Activated CD4-positive, CD25-positive, alpha-beta regulatory T cell (primary cell): ENCODE measurements at places on chromosomes 2 and 18.

GRCh38 chr18:22005191-22005841, 164.1 kb upstream of the GATA6 start:
- no peak for DNase-seq

DNA sequence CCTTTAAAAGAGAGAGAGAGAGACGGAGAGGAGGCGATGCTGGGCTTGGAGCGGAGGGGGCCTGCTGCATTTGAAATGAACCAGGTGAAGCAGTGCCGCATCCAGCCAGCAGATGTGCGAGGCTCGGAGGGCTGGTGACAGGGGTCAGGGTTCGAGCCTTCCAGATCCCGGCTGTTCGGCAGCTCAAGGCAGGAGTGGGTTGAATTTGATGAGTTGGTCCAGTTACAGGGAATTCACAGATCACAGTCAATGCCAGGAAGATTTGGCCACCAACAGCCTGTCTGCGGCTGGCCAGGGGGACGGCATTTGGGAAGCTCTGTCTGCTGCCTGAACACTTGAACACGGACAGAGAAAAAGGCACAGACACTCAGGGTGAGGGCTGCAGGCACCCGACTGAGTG, 48.6 kb downstream of the PTGR3 start:
- no peak for DNase-seq

- no peak for DNase-seq
These were observed 54.8 kb downstream of the TEX51 start for GRCh38 chr2:126953483-126953882.

DNA sequence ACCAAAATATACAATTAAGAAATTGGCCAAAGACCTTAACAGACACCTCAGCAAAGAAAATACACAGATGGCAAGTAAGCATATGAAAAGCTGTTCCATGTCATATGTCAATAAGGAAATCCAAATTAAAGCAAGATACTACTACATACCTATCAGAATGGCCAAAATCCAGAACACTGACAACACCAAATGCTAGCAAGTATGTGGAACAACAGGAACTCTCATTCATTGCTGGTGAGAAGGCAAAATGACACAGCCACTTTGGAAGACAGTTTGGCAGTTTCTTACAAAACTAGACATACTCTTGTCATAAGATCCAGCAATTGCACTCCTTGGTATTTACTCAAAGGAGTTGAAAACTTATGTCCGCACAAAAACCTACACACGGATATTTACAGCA, 20.3 kb upstream of the DNAJC10 start:
- no peak for DNase-seq

DNA sequence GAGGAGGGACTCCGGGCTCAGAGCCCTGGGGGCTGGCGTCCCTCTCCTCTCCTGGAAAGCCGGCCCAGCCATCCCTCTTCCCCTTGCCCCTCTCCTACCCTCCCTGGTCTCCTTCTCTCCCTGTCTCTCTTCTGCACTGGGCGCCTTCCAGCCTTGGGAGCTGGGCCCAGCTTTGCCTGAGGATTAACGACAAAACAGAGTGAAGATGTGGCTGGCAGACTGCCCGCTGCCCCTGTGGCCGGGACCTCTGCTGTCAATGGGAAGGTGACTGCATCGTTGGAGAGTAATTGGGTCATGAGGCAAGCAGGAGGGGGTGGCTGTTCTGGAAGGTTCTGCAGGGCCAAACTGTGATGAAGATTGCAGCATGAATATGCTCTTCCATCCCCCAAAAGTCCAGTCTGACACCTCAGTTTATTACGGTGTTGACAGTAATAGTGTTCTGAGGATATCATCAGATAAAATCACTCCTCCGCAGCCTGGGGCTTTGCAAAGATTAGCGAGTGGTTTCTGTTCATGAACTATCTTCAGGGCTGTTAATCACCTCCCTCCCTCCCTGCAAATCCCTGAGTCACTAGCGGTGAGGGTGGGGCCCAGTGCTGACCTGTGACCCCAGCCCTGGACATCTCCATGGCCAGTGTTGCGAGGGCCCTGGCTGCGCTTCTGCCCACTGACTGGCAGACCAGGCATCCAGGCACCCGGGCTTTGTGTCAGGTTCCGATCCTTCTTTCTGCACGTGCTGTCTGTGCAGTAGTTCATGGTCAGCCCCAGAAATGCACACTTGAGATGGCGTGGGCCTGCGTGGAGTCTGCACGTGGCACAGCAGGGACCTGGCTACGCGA, 23.0 kb downstream of the RTP5 start:
- DNase-seq = no peak

GRCh38 chr2:240970104-240970503, 28.3 kb upstream of the SNED1 start:
- no peak for DNase-seq

DNA sequence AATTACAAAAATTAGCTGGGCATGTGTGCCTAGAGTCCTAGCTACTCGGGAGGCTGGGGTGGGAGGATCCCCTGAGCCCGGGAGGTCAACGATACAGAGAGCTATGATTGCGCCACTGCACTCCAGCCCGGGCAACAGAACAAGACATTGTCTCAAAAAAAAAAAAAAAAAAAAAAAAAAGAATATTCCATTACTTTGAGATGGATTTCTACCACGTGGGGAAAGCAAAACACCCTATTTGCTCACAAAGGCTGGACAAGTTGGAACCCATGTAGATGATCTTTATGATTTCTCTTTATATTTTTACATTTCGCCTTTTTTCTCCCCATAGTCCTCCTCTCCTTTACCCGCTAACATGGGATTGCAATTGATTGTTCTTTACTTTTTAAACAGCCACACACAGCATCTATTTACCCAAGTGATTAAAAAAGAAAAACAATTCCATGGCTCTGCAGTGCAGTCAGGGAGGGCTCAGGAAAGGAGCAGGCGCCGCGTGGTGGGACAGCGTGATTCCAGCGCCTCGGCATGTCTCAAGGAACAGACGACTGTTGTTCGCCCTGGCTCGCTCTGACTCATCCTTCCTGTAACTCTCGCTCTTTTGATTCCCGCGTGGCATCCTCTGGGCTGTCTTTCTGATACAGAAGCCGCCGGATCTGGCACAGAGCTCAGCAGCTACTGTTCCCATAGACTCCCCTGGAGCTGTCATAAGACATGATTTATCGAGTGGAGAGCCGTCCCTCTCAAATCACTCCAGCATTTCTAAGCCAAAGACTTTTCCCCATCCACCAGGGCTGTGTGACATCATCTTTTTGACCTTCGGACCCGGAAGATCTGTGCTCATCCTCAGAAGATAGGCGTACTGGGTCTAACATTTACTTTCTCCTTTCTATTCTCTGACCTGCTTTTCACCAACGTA, 230.4 kb upstream of the AGAP1 start:
- no peak for DNase-seq

DNA sequence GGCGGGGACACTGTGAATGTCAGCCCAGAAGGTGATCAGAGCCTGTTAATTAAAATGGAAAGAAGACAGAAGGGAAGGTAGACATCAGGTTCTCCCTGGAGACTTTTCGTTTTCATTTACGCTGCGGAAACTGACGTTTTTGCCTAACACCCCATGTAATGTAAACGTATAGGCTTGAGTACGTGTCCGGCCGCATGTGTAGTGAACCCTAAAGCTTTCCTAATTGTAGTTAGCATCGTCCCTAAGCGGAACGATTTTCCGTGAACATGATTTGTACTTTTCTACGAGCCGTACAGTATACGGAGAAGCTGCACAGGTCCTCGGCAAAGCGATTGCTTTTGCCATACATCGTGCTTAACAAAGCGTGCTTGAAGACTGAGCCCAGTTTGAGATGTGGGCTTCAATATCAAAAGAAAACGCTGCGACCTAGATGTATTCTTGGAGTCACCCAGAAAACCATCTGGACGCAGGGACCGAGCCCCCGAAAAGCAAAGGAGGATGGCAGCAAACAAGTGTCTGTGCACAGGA, 284 bp downstream of the TIMM21 start:
- no peak for DNase-seq

DNA sequence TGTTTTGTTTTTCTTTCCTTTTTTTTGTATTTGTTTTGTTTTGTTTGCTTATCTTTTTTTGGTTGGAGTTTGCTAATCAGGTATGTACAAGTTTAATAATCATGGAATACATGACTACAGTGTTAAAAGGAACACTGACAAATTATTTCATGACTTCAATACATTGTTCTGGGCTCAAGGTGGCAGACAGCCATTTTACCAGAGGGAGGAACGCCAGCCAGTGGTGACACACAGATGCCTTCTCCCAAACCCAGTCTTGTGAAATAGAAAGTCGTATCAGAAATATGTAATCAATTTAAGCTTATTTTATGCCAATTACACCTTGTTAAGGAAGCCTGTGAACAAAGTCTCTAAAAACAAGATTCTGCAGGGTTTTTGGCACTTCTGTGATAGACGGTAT, 264.0 kb upstream of the EPHA4 start:
- no peak for DNase-seq
